IPS DF 6.9 (cell line): ENCODE measurements at places on chromosomes 6 and 20.

DNA sequence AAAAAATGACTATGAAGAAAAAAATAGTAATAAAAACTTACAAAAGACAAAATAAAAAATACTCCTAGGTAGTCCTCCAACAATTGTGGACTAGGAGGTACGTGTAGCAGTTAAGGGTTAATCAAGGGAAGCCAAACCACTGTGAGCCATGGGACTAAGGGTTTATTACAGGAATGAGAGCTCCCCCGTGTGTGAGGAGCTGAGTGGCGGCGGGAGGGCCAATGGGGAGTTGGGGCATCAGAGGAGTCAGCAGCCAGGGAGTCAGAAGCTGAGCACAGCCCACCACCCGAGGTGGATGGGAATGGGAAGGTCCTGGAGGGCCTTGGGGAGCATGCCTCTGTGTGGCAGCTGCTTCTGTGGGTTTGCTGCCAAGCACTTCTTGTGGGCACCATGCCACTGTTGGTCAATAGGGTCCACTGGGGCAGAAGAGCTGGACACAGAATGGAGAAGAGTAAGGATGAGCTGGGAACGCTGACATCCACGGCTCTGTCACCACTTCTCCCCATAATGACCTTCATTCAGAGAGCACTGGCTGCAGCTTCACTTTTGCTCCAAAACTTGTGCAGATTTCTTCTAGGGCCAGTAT is 373.3 kb downstream of the CDKAL1 start:
- DNase-seq: peak; percentile 13
- H3K27me3 ChIP-seq: no peaks in the 10 kb centered on the region
- H3K4me1 ChIP-seq: no peaks in the 10 kb centered on the region

GRCh38 chr6:24089736-24090135 is 36.3 kb upstream of the NRSN1 start:
- H3K36me3 ChIP-seq: no peaks in the 10 kb centered on the region
- H3K4me3 ChIP-seq: no peak overlapping the region
- DNase-seq: no peak
- H3K4me1 ChIP-seq: no peaks in the 10 kb centered on the region
- H3K27ac ChIP-seq: no peak overlapping the region

DNA sequence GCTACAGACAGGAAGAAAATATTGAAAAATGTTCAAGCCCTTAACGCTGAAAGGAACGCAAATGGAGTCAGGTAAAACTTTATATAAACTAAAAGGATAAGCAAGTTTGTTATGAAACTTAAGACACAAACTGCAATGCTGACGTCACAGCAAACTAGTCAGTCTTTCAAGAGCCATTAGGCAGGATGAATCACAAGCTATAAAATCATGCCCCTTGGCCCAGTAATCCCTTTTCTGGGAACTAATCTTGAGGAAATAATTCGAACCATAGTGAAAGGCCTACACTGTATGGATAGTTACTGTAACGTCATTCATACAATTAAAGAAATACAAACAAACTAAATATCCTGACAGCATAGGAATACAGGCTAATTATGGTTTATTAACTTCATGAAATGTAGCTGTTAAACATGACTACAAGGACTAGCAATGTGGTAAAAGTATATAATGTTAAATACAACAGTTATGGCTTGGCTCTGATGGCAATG is 42.7 kb upstream of the HINT3 start:
- H3K4me3 ChIP-seq: no peak overlapping the region
- H3K27me3 ChIP-seq: no peaks in the 10 kb centered on the region
- H3K27ac ChIP-seq: no peak overlapping the region
- no peak for DNase-seq
- no peaks in the 10 kb centered on the region for H3K36me3 ChIP-seq
- peaks cover under 1% of the 10 kb centered on the region; the same call in 1 of the 2 replicates for H3K4me1 ChIP-seq

GRCh38 chr6:47105469-47106178 is 63.5 kb upstream of the ADGRF1 start:
- H3K36me3 ChIP-seq: no peaks in the 10 kb centered on the region
- no peak overlapping the region for H3K4me3 ChIP-seq
- no peak for DNase-seq
- no peaks in the 10 kb centered on the region for H3K27me3 ChIP-seq
- H3K27ac ChIP-seq: no peak overlapping the region
- H3K4me1 ChIP-seq: peaks cover 6% of the 10 kb centered on the region; the same call in 1 of the 2 replicates

- no peaks in the 10 kb centered on the region for H3K4me1 ChIP-seq
- no peak overlapping the region for H3K4me3 ChIP-seq
- DNase-seq: no peak
- H3K27me3 ChIP-seq: no peaks in the 10 kb centered on the region
- no peaks in the 10 kb centered on the region for H3K36me3 ChIP-seq
These were observed 7.3 kb upstream of the GPR63 start for GRCh38 chr6:96844530-96844929.

- no peaks in the 10 kb centered on the region for H3K4me1 ChIP-seq
- no peaks in the 10 kb centered on the region for H3K36me3 ChIP-seq
- no peak overlapping the region for H3K27ac ChIP-seq
- DNase-seq: no peak
- H3K27me3 ChIP-seq: no peaks in the 10 kb centered on the region
- H3K4me3 ChIP-seq: no peak overlapping the region
These were observed 594.3 kb upstream of the NRSN1 start for GRCh38 chr6:23531666-23532065.

DNA sequence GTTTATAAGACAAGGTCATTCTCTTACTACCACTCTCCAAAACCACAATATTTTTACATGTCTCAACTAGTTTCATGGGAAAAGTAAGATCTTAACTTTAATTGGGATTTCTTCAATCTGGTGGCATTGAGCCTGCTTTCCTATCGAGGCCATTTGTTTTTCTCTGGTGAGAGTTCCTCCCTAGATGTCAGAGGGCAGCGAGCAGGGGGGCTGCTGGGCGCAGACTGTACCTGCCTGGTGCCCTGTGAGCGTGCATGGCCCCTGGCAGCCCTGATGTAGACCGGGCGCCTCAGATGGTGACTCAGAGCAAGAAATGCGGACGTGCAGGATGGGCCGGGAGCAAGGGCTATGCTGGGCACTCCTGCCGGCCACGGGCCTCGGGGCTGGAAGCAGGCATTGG is 27.2 kb downstream of the ERMARD start:
- no peaks in the 10 kb centered on the region for H3K27me3 ChIP-seq
- DNase-seq: no peak
- no peak overlapping the region for H3K4me3 ChIP-seq
- no peaks in the 10 kb centered on the region for H3K36me3 ChIP-seq
- no peak overlapping the region for H3K27ac ChIP-seq

DNA sequence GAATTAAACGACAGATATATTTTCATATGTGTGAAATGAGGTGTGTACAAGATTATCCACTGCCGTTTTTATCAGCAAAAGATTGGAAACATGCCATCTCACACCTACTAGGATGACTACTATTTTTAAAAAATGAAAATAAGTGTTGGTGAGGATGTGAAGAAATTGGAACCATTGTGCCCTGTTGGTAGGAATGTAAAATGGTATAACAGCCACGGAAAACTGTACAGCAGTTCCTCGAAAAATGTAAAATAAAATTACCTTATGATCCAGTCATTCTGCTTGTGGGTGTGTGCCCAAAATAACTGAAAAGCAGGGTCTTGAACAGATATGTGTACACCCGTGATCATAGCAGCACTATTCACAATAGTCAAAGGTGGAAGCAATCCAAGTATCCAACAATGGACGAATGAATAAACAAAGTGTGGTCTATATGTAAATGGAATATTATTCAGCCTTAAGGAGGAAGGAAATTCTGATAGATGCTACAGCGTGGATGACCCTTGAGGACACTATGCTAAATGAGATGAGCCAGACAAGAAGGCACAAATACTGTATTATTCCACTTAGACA is 27.0 kb upstream of the CCN5 start:
- no peak overlapping the region for H3K27ac ChIP-seq
- H3K4me1 ChIP-seq: no peaks in the 10 kb centered on the region; the same call in 1 of the 2 replicates
- H3K36me3 ChIP-seq: no peaks in the 10 kb centered on the region
- no peaks in the 10 kb centered on the region for H3K27me3 ChIP-seq

DNA sequence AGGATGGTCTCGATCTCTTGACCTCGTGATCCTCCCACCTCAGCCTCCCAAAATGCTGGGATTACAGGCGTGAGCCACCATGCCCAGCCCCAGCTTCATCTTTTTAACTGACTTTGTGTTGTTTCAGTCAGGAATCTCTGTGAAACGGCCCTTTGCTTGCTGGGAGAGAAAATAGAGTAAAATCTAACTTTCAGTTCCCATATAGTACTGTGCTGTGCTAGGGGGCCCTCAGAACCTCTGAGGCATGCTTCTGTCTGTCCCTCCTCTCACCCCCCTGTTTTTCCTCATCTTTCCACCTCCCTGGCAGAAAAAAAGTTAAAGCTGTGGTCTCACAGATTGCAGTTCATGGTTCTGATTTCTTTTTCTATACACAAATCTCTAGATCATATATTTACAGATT is 48.4 kb downstream of the LRP11 start:
- H3K4me1 ChIP-seq: no peaks in the 10 kb centered on the region
- no peaks in the 10 kb centered on the region for H3K36me3 ChIP-seq
- no peaks in the 10 kb centered on the region for H3K27me3 ChIP-seq
- DNase-seq: no peak
- H3K27ac ChIP-seq: no peak overlapping the region

DNA sequence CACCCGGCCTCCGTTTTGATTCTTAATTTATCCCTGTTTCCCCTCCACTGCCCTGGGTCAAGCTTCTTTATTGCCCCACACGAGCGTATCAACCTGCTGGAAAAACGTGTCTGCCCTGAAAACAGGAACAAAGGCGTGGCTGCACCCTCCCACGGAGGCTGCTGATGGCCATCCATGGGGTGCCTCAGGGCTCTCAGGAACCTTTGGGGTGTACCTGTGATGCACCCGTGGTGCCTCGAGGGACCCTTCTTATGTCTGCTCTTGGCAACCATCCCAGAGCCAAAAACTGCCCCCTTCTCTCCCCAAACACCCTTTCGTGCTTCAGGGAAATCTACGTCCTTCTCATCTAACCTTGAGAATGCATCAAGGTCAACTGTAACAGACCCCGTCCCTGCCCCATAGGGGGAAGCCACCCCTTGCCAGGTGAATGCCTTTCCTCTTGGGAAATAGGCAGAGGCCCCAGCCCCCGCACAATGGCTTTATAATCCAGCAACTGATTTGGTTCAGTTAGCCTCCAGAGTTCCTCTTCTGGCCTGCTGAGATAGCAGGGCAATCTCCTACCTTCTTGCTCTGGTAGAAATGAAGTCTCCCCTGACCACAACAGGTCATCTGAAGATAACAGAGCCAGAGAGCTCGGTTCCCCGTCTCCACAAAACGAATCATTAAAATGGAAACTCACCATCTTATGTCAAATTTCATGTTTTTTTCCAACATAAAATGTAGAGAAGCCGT is 29.4 kb downstream of the PSMG4 start:
- DNase-seq: no peak
- H3K4me1 ChIP-seq: no peaks in the 10 kb centered on the region
- no peak overlapping the region for H3K27ac ChIP-seq
- peaks cover 16% of the 10 kb centered on the region for H3K36me3 ChIP-seq
- H3K27me3 ChIP-seq: no peaks in the 10 kb centered on the region

GRCh38 chr6:35972471-35973367 is 51.7 kb downstream of the SLC26A8 start:
- H3K27ac ChIP-seq: no peak overlapping the region
- no peak for DNase-seq
- no peaks in the 10 kb centered on the region for H3K4me1 ChIP-seq

GRCh38 chr6:33896391-33897188 is 92.8 kb upstream of the MLN start:
- no peak overlapping the region for H3K27ac ChIP-seq
- DNase-seq: no peak
- no peak overlapping the region for H3K4me3 ChIP-seq
- H3K27me3 ChIP-seq: no peaks in the 10 kb centered on the region; the same call in 1 of the 2 replicates
- H3K36me3 ChIP-seq: no peaks in the 10 kb centered on the region

- no peaks in the 10 kb centered on the region for H3K4me1 ChIP-seq
- no peak overlapping the region for H3K4me3 ChIP-seq
- no peak for DNase-seq
- no peaks in the 10 kb centered on the region for H3K27me3 ChIP-seq
- H3K36me3 ChIP-seq: no peaks in the 10 kb centered on the region
These were observed 101.6 kb upstream of the CD93 start for GRCh38 chr20:23187751-23188150.

DNA sequence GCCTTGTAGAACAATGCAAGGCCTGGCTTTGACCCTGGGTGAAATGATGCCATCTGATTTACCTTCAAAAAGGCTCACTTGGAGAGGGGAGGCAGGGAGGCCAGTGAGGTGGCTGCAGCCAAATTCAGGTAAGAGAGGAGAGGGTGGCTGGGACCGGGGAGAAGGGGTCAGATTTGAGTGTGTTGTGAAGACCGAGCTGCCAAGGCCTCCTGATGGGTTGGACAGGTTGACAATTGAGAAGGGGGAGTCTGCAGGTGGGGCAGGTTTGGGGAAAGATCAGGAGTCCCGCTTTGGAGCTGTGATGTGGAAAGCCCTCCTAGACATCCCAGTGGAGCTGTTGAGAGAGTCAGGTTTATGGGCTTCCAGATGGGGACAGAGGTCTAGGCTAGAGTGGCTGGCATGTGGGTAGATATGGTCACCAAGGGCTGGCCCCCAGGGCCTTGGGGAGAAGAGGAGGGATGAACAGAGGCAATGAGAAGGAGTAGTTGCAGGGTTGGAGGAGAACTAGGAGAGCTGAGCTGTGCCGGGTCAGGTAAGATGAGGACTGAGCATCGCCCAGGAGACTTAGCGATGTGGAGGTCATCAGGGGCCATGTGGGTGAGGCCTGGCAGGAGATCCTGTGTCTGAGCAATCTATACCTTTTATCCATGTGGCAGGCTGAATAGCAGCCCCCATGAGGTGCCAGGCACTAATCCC is 70.5 kb upstream of the TOX2 start:
- no peak for DNase-seq
- H3K36me3 ChIP-seq: no peaks in the 10 kb centered on the region
- no peak overlapping the region for H3K4me3 ChIP-seq
- no peaks in the 10 kb centered on the region for H3K27me3 ChIP-seq
- no peak overlapping the region for H3K27ac ChIP-seq

DNA sequence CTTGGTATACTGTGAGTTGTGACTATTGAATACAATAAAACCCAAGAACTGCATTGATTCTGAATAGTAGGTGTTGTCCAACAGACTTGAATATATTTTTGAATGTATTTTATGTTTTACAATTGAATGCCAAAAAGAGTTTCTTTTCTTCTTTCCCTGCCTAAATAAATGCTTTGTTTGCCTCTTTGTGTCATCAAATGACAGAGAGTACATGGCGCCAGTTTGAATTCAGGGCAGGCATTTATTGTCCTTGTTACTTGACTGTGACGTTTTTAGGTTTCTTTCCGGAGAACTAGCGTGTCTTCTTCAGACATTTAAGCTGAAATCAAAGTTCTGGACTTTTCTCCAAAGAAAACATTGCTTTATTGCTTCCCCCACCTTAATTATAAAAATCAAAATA is 16.6 kb downstream of the KIF3B start:
- no peak for DNase-seq
- no peak overlapping the region for H3K4me3 ChIP-seq
- H3K36me3 ChIP-seq: no peaks in the 10 kb centered on the region
- no peaks in the 10 kb centered on the region for H3K4me1 ChIP-seq
- H3K27me3 ChIP-seq: no peaks in the 10 kb centered on the region

GRCh38 chr6:100283285-100283684 is 181.4 kb downstream of the SIM1 start:
- no peak for DNase-seq
- no peaks in the 10 kb centered on the region for H3K36me3 ChIP-seq
- no peaks in the 10 kb centered on the region for H3K4me1 ChIP-seq
- H3K27me3 ChIP-seq: no peaks in the 10 kb centered on the region
